Cardiac muscle cell (in vitro differentiated cells and primary cell): ENCODE measurements at places on chromosomes 4 and X. TPM values are rescaled to one million over a fixed set of nuclear protein-coding genes. Genes with fewer than 3 reads are reported as not detected.

- H3K27ac ChIP-seq, result no peak overlapping the region
- no peaks in the 10 kb centered on the region for H3K27me3 ChIP-seq
- no peak overlapping the region for H3K4me3 ChIP-seq
- DNase-seq, result no peak
- no peaks in the 10 kb centered on the region for H3K36me3 ChIP-seq
Observed at GRCh38 chr4:24748023-24748422, 47.4 kb upstream of the SOD3 start.

DNA sequence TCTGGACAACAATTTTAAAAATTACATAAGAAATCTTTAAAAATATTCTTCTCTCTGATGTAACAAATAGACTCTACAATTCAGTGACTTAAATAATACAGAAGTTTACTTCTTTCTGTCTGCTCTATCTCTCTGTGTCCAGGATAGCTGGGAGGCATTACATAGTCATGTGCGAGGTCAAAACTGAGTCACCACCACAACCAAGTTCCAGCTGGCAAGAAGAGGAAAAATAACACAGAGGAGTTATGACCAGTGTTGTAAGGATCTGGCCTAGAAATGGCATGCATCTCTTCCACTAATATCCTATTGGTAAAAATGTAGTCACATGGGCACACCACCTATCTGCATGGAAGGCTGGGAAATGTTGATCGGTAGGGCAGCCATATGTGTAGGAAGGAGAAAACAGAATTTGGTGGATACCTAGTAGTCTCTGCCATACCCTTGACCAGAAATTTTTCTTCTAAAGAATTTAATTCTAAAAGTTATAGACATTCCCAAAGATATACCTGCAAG is 39.4 kb upstream of the WDFY3 start:
- no peaks in the 10 kb centered on the region for H3K27me3 ChIP-seq
- H3K36me3 ChIP-seq, result no peaks in the 10 kb centered on the region
- no peaks in the 10 kb centered on the region for H3K4me1 ChIP-seq
- no peak for DNase-seq
- no peak overlapping the region for H3K27ac ChIP-seq

SRPX2 gene
- 0.03 and 0.04 TPM in 2 replicates for total RNA-seq

DNA sequence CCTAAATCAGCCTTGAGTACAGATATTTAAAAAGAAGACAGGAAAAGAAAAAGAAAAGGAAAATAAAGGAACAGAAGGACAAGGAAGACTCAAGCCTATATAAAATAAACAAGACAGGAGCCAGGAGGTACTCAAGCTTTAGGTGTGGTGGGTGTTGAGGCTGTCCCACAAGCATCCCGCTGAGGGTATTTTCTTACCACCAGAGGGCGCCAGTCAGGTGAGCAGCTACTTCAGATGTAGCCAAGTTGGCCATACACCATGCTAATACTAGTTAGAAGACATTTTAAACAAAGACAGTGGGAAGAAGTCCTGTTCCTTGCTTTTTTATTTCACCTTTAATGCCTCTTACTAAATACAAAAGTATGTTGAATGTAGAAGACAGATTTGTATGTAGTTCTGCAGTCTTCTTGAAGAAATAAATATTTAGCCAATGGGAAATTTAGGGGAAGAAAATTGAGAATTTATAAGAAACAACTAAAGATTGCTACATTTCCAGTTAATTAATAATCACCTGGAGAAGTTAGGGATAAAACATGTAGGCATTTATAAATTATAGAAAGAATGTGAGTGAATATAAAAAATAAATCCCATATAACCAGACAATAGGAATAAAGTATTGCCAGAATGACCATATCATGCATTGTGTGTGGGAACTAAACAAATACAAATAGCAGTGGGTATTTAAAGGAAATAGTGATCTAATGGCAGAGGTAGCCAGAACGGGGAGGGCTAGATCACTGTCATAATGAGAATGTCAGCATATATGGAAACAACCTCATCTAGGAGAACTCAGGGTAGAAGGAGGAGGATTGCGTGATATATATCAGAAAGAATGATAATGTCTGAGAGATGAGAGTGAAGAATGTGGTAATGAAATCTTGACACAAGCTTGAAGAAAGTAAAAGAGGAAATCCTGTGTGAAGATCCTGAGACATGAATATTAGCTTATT is 71.0 kb downstream of the MTHFD2L start:
- no peaks in the 10 kb centered on the region for H3K27me3 ChIP-seq
- H3K27ac ChIP-seq, result no peak overlapping the region
- H3K36me3 ChIP-seq, result no peaks in the 10 kb centered on the region
- DNase-seq, result peak; percentile 49
- H3K4me1 ChIP-seq, result no peaks in the 10 kb centered on the region
- no peak overlapping the region for H3K4me3 ChIP-seq

KLB gene
- not detected in 2 replicates for total RNA-seq

GRCh38 chr4:88041626-88042025 is 34.2 kb downstream of the PKD2 start:
- DNase-seq, result no peak
- H3K4me1 ChIP-seq, result no peaks in the 10 kb centered on the region
- no peak overlapping the region for H3K4me3 ChIP-seq

- H3K36me3 ChIP-seq, result no peaks in the 10 kb centered on the region
- no peak overlapping the region for H3K4me3 ChIP-seq
- peak; percentile 48 for DNase-seq
- H3K4me1 ChIP-seq, result no peaks in the 10 kb centered on the region
- no peak overlapping the region for H3K27ac ChIP-seq
Observed at GRCh38 chrX:119004920-119005524, 30.6 kb downstream of the LONRF3 start.

VEGFC gene
- 3.5 and 4.3 TPM in 2 replicates for total RNA-seq

- H3K4me1 ChIP-seq, result peaks cover 49% of the 10 kb centered on the region
- no peak for DNase-seq
Observed at GRCh38 chrX:40165861-40166260, 68.1 kb upstream of the BCOR start.

DNA sequence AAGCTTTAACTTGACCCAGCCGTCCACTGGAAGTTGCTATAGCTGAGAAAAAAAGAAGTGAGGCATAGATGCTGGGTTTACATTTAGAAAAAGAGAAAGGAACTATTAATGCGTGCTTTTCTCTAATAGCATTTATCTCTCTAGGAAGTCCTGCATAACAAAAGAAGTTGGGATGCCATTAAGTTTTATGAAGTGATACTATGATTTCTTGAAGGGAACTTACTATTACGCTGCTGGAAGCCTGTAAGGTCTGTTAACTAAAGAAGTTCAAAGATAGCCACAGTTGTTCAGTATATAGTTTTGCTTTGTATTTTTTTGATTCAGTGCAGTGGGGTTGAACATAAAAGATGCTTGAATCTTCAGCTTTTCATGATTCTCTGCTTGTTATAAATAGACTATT is 203.4 kb downstream of the CCSER1 start:
- H3K27me3 ChIP-seq, result no peaks in the 10 kb centered on the region
- H3K27ac ChIP-seq, result no peak overlapping the region
- DNase-seq, result no peak
- no peaks in the 10 kb centered on the region for H3K4me1 ChIP-seq
- no peak overlapping the region for H3K4me3 ChIP-seq

DNA sequence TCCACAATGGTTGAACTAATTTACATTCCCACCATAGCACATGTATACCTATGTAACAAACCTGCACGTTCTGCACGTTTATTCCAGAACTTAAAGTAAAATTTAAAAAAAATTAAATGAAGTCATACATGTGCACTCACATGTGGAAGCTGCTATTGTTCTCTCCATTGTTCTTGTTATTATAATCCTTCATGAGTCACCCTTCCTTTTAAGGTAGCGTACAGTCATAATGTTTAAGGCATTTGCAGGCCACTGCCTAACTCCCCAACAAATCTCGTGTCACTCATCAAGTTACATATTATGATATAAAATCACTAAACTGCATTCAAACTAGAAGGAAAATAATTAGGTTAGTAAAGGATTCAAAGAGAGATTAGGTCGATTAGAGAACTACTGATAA is 63.6 kb downstream of the SLC7A11 start:
- H3K27ac ChIP-seq, result no peak overlapping the region
- no peaks in the 10 kb centered on the region for H3K36me3 ChIP-seq
- H3K4me3 ChIP-seq, result no peak overlapping the region
- H3K4me1 ChIP-seq, result peaks cover 20% of the 10 kb centered on the region

LRP2BP gene
- 0.63 TPM in 2 replicates for total RNA-seq

ERAS gene
- not detected in 2 replicates for total RNA-seq

DNA sequence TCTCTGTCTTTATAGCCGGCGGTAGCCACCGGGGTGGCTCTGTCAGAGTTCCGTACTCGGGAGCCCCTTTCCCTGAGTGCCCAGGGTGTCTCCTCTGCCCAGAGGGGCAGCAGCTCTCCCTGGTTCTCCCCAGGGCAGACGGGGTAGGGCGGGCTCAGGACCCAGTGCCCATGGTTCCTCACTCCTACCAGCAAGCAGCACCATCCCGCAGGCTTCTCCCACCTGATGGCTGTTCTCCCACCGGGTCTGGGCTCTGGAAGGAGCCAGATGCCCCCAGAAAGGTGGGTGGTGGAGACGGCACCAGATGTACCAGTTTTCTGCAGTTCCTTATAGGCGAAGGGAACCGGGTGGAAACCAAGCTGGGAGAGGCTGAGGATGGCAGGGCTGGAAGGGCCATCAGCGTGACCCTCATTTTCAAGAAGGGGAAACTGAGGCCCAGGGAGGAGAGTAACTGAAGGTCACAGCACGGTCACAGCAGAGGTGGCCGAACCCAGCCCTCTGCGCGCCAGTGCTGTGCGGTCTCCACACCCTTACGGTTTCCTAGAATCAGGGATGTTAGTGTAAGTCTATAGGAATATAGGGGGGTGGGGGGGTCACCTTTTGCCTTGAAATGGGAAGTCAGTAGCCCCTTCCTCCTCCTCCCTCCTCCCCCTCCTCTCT is 198.7 kb downstream of the AFAP1 start:
- no peak for DNase-seq
- H3K36me3 ChIP-seq, result no peaks in the 10 kb centered on the region
- H3K27ac ChIP-seq, result no peak overlapping the region
- H3K27me3 ChIP-seq, result no peaks in the 10 kb centered on the region
- H3K4me3 ChIP-seq, result no peak overlapping the region
- H3K4me1 ChIP-seq, result no peaks in the 10 kb centered on the region

GRCh38 chr4:99724067-99724466 is 66.4 kb upstream of the C4orf54 start:
- no peaks in the 10 kb centered on the region for H3K36me3 ChIP-seq
- no peaks in the 10 kb centered on the region for H3K27me3 ChIP-seq
- H3K4me3 ChIP-seq, result no peak overlapping the region
